ENCODE measurements at places on chromosomes 6 and 20.

DNA sequence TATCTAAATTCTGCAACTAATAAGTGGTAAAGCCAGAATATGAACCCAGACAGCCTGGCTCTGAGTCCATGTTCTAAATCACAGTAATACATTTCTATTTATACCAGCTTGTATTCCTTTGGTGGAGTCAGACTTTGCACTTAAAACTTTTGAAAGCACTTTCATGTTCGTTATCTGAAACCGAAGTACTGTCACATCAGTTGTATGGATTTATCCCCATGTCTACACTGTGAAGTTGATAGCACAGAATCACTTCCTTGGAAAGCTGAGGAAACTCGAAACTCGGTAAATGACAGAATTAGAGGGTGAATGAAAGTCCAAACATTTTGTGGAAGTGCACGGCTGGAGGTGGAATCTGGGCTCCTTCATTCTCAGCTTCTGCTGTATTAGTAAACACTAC is 28.3 kb upstream of the CTAGE9 start:
- DNase-seq: no peak

DNA sequence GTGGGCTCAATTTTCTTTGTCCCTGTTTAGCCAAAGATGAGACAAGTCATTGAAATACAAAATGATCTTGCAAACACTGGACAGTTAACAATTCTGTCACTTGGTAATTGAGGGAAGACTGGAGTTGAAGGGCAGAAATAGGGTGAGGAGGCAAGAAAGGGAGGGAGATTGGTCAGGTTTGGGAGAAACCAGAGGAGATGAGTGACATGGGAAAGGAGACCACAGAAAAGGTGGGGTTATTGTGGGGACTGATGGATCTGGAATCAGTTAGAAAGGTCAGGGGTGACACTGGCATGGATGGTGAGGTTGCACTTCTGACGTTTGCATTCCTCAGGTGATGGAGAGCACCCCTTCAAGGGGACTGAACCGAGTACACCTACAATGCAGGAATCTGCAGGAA is 693 bp downstream of the GTF2H4 start:
- no peak for DNase-seq

DNA sequence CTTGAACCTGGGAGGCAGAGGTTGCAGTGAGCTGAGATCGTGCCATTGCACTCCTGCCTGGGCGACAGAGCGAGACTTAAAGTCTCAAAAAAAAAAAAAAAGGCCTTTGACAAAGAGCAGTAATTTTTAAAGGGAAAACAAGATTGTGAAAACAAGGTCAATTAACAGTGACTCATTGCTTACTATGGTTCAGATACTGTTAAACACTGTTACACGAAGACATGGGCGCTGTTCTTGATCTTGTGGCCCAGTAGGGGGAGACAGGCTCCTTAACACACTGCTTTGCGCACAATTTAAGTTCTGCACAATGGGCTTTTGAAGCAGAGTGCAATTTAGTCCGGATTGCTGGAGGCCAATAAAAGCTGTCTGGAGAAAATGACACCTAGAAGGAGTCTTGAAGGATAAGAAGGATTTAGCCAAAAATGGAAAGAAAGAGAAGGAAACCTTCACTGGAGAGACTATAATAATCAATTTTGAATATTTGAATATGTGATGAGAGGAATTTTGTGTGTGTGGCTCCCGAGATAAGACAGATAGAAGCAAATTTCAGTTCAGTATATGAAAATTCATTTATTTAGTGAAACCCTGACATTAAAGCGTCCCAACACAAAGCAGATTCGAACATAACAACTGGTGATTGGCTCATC is 6.0 kb upstream of the LATS1 start:
- DNase-seq: no peak

- DNase-seq: no peak
Observed at GRCh38 chr6:160505970-160506369, 157.8 kb downstream of the SLC22A3 start.

GRCh38 chr20:23298155-23298554 is 52.4 kb upstream of the NXT1 start:
- no peak for DNase-seq

GRCh38 chr6:44275271-44275748 is 5.1 kb downstream of the TMEM151B start:
- DNase-seq: no peak

GRCh38 chr20:11234608-11235007 is 560.8 kb upstream of the JAG1 start:
- DNase-seq: no peak

- DNase-seq: no peak
Observed at GRCh38 chr6:26307850-26308249, 57.1 kb upstream of the BTN3A2 start.

DNA sequence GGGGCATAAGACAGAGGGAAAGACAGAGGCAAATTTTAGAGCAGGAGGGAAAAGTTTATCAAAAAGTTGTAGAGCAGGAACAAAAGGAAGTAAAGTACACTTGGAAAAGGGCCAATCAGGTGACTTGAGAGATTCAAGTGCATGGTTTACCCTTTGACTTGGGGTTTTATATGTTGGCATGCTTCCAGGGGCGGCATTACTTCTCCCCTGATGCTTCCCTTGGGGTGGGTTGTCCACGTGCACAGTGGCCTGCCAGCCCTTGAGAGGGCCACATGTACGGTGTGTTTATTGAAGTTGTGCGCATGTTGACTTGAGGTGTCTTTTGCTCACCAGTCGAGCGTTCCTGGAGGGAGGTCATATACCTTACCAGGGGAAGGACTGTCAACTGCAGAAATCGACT is 259.5 kb upstream of the JARID2 start:
- DNase-seq: no peak

DNA sequence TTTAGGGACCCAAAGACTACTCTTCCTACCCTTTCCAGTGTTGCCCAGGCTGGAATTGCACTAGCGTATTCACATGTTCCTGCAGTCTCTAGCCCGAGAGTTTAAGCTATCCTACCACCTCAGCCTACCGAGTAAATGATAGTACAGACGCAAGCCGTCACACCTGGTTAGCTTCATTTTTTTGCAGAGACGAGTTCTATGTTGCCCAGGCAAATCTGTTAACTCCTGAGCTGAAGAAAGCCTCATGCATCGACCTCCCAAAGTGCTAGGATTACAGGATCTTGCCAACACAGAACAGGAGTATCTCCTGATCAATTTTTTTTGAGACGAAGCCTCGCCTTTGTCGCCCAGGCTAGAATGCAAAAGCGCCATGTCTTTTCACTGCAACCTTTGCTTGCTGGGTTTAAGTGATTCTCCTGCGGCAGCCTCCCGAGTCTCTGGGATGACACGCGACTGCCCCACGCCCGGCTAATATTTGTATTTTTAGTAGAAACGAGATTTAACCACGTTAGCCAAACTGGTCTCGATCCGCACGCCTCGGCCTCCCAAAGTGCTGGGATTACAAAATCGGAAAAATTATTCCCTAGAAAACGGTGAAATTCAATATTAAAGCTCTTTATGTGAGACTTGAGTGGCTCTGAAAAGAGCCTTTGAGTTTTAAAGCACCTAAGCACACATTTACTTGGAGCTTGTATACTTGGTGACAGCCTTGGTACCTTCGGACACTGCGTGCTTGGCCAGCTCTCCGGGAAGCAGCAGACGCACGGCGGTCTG is 128.5 kb downstream of the HFE start:
- no peak for DNase-seq

DNA sequence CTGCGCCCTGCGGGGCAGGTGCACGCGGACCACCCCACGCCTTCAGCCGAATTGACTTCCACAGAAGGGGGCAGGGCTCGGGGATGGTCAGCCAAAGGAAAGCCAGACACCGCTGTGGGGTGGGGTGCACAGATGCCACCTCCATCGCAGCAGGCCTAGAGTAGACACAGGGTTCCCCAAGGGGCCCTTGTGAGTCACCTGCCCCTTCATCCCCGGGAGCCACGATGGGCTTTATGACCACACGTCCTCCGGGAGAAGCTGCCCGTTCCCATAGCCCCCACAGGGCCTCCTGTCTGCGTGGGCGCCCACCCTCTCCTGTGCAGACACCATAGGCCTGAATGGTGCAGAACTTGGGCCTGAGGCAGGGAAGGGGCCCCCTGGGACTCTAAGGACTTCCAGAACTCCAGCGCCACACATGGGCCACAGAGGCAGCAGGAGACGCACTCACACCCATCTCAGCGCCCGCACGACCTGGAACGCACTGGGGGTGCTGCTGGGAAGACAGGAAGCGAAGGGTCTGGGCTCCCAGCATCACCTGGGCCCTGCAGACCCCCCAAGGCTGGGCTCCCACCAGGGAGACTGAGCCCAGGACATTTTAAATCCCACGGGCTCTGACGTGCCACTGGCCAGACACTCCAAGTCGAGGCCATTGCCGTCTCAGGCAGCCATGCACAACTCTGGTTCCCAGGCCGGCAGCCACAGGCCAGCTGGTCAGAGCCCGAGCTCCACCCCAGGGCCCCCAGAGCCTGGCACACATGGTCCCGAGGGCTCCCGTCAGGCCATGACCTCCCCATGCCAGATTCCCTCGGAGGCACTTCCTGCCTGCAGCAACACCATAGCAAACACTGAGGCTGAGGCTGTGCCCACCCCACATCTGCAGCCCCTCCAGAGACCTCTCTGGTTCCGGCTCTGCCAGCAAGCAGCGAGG is 134.2 kb downstream of the DLL1 start:
- no peak for DNase-seq

GRCh38 chr20:25226433-25227316 is 21.2 kb upstream of the PYGB start:
- no peak for DNase-seq

DNA sequence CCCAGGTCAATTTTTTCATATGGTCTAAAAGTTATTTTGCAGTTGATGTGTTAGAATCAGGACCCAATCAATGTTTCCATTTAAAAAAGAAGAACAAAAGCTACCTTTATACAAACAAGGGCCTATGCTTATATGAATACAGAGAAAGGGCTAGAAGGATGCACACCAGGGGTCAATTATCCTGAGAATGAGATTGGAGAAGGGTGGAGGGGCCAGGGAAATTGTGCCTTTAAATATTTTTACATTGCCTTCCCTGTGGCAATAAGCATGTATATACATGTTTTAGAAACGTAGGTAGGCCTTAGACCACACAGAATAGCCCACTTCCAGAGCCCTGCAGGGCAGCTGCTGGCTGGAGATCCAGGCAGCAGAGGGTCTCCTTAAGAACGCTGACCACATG is 12.7 kb downstream of the EXOC2 start:
- no peak for DNase-seq

DNA sequence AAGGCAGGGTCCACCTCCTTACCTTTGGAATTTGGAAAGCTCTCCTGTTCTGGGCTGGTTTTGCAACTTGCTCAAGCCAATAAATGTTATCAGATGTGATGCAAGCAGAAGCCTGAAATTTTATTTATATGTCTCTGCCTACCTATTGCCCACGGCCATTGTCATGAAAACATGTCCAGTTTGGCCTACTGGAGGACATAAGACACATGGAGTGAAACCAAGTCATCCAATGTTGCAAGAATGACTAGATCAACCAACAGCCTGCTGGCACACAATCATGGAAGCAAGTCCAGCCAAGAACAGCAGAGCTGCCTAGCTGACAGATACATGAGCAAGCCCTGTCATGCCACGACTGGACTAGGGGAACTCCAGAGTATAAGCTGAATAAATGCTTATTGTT is 56.7 kb upstream of the IRAK1BP1 start:
- no peak for DNase-seq

GRCh38 chr6:5498579-5498899 is 237.2 kb downstream of the FARS2 start:
- no peak for DNase-seq

All from activated T-helper 1 cell treated with anti-CD3 and anti-CD28 coated beads, Interleukin-2, amount 50 U/mL, for 16 hours (primary cell).